Adipocyte (in vitro differentiated cells): ENCODE measurements at places on chromosomes 5 and 9.

DNA sequence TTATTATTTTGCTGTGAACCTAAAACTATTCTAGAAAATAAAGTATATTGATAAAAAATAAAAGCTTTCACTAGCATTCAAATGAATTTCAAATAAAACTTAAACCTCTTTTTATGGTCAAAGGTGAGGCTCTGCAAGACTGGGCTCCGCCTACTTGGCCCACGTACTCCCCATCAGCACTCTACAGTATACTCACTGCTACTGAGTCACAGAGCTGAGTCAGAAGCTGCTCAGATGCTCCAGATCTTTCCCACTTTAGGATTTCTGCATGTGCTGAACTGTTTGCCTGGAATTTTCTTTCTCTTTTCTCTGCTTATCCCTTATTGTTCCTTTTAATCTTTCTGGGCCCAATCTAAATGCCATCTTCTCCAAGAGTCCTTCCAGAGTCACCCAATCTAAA lies 331.9 kb upstream of the CCNG1 start:
- no peak for DNase-seq

DNA sequence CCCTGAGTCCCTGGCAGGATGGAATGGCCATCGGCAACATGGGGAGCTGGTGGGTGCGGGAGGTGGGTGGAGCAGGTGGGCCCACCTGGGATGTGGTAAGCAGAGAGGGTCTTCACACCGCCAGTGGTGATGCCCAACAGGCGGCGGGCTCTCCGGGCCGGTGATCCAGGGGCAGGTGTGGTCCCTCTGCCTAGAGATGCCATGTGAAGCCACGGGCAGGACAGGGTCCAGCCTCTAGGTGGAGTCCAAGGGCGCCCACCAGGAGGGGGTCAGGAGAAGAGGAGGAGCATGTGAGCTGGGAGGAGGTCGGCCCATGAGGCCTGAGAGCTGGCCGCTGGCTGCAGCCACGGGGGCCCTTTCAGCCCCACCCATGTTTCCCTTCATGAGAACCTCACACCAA lies 221.1 kb downstream of the FANCC start:
- DNase-seq = no peak

DNA sequence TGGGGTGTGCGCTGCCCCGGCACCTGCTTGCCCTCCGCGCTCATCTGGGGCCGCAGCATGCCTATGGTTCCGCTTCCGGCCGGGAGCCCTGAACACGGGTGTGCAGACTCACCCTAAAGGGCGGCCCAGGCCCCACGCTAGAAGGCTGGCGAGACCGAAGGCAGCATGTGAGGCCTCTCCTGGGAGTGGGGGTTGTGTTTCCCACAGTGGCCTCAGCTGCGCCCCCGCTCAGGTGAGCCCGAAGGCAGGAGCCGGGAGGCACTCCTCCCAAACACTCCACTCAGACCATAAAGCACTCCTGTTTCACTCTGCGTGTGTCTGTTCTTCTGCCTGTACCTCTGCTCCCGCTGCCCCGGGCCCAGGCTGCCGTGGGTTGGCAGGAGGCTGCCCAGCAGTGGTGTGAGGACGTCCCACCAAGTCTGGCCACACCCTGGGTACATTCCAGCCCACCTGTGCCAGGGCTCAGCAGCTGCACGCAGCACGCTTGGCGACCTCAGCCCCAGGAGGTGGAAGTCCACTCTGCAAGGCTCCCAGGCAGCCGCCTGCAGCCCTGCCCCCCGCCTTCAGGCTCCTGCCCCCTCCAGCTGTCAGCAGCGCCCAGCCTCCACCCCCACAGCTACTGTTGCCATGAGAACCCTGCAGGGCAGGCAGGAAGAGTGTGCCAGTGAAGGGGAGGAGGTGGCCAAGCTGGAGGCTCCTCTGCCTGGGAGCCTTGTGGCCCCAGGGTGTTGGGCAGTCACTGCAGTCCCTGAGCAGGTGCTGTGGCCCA lies 1.2 kb upstream of the AJM1 start:
- peak; percentile 42 for DNase-seq

- DNase-seq = no peak
Observed at GRCh38 chr5:147737921-147738320, 44.6 kb downstream of the JAKMIP2 start.

DNA sequence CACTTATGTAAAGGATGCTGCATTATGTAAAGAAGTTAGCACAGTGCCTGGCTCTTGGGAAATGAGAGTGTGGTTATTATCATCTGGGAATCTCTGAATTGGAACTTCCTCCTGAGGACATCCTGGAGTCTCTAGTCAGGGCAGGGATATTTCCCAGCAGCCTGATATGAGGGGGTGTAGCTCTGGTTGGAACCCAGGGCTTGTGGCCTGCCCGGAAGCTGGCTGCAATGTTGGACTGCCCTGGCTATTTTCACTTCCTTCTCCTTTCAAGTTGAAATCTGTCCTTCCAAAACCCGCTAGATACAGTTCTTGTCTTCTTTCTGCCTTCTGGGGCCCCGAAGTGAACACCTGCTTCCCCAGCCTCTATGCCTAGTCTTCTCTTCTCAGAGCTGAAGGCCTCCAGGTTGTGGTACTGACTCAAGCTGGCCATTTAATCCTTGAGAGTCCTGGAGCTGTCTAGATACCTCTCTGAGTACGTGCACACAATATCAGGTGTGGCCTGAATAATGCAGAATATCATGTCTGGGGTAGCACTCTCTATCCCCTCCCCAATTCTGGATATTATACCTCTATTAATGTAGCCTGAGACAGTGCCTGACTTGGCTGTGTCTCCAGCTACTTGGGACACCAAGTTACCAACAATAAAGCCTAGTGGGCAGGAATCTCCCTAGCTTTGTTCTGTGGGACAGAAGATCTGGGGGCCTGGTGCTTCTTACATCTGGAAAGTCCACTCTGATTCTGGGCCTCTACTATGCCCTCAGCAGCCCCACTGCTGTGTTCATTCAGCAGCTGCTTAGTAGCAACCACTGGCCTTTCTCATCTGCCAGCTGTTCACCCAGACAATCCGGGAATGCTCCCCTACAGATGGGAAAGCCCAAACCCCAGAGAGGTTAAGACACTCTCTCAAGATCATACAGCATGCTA lies 45.0 kb downstream of the SLC6A7 start:
- no peak for DNase-seq

GRCh38 chr5:68222310-68222709 lies 6.8 kb downstream of the PIK3R1 start:
- DNase-seq = no peak

DNA sequence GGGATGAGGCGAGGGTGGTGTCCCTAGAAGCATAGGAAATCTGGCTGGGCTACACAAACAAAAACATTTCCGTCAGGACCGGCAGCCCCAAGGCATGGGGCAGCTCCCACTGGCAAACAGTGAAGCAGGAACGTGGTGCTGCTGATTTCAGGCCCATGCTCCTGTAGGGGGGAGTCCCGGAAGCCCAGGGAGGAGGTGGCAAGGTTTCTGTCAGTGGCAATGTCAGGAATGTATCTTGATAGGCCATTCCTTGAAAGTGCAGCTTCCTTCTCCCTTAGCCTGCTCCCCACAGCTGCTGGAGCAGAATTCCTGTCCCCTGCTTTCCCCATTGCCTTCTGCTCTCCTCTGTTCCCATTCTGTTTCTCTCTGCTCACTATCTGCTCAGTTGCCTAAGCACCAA lies 42.4 kb downstream of the MRRF start:
- no peak for DNase-seq

- DNase-seq = no peak
Observed at GRCh38 chr5:54905246-54905795, 80.1 kb downstream of the ESM1 start.

GRCh38 chr5:132666310-132667123 lies 7.3 kb upstream of the IL4 start:
- DNase-seq = no peak

DNA sequence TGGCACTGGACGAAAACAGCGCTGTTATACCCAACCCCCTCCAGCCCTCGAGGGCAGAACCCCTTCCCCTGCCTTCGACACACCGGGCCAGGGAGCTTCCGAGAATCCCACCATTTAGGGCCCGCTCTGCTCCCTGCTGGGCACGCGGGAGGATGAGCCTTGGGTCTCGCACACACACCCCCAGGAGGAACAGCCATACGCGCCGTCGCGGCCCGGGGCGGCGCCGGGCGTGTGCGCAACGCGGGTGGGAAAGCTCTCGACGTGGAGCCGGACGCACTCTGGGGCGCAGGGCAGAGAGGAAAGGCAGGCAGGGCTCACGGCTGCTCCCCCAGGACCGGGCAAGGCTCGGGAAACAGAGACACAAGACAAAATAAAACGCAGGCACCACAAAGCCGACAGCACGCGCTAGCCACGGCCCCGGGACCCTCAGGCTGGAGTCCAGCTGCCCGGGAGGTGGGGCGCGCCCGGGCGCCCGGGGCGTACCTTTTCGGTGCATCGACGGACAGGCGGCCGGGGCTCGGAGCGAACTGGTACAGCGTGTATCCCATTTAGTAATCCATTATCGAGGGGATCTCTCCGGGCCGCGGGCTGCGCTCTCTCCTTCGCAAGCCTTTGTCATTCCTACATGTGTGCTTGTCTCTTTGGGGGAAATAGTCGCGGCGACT lies 789 bp downstream of the SEMA6A start:
- DNase-seq = peak; percentile 35

DNA sequence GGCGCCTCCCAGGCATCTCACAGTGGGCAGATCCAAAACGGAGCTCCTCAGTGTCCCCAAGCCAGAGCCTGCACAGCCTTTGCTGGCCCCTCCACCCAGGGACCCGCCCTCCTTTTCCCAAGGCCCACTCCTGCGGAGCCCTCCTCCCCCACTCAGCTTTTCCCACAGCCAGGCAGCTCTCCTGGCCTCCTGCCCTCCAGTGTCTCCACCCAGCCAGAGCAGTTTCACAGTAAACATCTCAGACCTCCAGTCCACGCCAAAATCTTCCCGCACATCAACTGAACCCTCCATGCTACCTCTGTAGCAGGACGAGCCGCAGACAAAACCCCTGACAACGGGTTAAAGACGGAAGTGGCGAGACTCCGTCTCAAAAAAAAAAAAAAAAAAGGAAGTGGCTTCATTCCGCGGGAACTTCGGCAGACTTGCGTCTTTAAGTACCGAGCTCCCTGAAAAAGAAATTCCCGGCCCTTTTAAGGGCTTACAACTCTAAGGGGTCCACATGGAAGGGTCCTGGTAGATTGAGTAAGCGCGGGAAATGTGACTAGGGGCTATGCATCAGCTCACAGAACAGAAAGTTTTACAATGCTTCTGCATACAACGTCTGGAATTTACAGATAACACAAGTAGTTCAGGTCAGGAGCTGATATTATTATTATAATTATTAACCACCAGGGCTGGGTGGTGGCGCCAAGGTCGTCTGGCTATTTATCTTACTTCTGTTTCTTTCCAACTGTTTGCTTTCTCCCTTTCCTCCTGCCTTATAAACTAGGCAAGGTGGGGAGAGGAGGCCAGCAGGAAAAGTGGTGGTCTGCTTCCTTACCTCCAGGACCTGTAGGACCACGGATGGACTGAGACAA lies 11.4 kb upstream of the GRIN1 start:
- no peak for DNase-seq

- no peak for DNase-seq
Observed at GRCh38 chr9:406886-407654, 192.4 kb downstream of the DOCK8 start.

DNA sequence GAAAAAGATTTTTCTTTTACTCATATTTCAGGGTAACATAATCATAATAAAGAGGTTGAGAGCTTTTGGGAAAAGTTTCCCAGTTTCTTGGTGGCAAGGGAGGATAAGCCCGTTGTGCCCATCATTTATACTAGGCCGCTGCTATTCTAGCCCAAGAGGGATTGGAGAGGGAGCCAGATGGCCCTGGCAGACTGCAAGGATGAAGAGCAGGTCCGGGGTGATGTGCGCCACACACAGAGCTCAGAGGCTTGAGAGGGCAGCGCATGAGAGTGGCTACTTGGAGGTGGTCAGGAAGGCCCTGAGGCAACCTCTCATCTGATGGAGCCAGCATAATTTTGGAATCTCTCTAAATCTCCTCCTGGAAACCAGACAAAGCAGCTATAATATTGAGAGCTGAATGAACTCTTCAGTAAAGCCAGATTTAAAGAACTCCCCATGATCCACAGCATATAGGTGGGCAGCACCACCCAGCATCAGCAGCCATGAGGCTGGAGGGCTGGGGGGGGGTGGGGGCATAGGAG lies 110.1 kb downstream of the MED27 start:
- no peak for DNase-seq
